Fibroblast of lung (primary cell): ENCODE measurements at places on chromosomes 2 and 18.

DNA sequence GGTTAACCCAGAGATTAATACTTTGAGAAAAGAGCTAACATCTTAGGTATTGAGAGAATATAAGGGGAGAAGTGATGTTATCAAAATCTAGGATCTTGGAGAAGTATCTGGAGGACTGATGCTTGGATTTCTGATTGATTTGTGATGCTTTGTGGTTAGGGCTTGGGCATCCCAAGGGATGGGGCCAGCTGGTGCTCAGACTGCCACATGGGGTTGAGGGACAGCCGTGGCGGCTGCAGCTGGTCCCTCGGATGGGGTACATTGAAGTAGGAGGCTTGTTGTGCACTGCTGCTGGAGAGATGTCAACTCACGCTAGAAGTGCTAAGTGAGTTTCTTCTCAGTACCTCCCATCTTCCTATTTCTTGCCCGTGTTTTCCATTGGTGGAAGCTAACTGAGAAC lies 22.4 kb downstream of the HRH4 start:
- DNase-seq: no peak

DNA sequence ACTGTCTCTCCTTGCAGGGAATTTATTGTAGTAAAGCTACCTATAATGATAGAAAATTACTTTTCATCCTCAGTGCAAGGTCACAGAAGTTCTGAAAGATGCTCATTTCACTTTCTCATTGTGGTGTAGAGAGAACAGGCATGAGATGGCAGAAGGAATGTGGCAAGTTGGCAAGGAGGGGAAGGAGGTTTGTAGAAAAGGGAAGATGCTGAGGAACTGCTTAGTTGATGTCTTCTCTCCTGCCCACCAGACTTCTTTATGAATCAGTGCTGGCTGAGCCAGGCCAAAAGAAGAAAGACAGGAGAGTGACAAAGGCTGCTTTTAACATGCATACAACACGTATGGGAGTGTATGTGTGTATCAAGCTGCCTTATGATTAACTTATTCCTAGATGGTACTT lies 164.4 kb downstream of the PRPF40A start:
- DNase-seq: no peak

DNA sequence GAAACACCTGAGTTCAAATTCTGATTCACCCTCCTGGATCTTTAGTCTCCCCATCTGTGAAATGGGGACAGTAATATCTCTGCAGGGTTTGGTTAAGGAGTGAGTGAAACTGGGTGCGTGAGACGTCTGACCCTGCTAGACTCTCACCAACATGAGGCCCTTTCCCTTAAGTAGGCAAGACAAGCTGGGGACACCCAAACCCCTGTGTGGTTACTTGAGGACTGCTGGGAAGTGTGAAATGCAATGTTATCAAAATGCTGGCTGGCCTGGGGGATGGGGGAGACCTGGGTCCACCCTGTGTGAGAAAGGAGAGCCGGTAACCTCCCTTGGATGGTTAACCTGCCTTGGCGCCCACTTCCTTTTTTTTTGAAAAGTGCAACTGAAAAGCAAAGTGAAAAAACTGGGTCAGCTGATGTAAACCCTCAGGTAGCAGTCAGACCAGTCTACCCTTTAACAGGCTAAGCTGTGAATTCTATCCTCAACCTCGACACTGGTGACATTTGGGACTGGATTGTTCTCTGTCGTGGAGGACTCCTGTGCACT lies 82.3 kb downstream of the INPP5D start:
- no peak for DNase-seq

GRCh38 chr18:63259567-63260379 lies 59.8 kb downstream of the BCL2 start:
- DNase-seq: no peak

- peak; percentile 96 for DNase-seq
Observed at GRCh38 chr2:102050854-102051391, 59.2 kb downstream of the IL1R2 start.

- peak; percentile 91 for DNase-seq
Observed at GRCh38 chr2:176997074-176997791, 215.4 kb upstream of the HNRNPA3 start.

- DNase-seq: no peak
Observed at GRCh38 chr2:217839073-217839749, 163.6 kb downstream of the TNS1 start.
